ENCODE measurements at places on chromosomes 4 and X.

- no peak for DNase-seq
Observed at GRCh38 chr4:114078636-114079035, 99.2 kb upstream of the ARSJ start.

DNA sequence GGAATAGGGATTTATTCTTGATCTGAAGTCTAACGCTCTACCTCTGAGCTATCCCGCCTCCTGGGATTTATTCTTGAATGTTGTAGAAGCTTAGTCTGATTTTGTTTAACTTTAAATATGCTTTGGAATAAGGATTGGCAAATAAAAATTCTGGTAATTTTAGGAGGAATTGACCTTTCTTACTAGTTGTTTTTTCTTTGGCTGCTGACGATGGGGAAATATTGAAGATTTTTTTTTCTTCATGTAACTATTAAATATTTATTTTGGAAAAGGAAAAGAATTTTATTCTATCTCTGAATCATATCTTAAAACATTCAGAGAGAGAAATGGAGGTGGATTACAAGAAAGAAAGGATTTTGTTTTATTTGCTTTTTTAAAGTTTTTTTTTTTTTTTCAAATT is 122.9 kb downstream of the PDLIM5 start:
- DNase-seq: no peak

DNA sequence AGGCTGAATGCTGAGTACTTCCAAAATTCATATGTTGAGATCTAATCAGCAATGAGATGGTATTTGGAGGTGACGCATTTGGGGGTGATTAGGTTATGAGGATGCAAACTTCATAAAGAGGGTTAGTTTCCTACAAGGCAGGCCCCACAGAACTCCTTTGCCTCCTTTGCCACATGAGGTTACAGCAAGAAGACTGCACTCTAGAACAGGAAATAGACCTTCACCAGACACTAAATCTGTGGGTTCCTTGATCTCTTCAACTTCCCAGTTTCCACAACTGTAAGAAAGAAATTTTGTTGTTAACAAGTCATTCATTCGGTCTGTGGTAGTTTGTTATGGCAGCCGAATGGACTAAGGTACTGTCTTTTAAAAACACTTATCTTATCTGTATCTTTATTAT is 681.9 kb upstream of the HS3ST1 start:
- no peak for DNase-seq

DNA sequence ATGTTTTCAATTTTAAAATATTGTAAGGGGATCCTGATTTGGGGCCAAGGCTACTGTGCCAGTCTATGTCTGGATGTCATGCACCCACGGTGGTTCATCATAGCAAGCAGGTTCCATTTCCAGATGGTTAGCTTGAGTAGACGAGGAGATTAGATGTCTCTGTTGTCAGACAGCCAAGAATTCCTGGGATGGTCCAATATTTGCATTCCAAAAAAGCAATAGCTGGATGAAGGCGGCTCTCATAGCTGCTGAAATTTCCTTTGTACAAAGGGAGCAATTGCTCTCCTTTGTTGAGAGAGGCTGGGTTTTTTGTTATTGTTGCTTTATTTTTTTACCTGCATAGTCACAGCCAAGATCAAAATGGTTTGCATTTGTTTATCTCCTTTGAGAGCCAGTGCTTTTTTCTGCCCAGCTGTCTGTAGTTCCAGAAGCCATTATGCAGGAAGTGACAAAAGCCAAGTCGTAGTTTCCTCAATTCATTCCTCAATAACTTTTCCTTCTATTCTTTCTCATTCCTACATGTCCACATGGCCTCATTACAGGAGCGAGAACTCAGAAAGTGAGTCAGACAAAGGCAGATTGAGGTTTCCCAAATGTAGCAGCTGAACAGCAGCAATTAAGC is 107.9 kb downstream of the MMRN1 start:
- DNase-seq: peak; percentile 51

GRCh38 chr4:57037982-57038604 is 59.4 kb downstream of the POLR2B start:
- peak; percentile 34 for DNase-seq

DNA sequence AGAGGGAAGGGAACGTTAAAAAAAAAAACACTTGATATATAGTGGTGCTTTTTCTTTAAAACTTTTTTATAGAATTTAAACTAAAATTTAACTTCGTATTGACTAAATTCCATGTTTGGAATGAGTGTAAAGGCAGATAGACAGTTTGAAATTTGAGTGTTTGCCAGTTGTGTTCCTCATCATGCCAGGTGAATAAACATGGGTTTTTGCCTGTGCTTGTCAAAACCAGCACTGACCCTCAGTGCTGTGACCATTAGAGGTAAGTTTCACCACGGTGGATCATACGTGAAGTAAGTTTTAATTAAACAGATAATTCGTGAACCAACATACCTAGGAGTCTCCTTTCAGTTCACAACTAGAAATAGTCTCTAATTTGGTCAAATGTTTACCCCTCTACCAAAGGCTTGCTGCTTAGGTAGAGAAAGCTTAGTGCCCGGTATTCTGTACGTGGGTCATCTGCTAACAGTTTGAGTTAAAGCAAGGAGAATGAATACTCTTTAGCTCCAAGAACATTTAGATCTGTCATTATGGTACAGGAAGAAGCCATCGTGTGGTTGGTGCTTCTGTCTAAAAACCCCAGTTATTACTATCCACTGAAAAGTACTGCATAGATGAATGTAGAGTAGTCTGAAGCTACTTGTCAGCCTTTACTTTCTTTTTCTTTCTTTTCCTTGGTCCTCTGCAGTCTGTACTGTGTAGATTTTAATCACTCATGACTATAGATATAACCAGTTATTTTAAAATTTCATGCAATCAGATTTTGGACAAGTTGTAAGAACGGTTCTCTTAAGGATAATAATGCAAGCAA is 32.7 kb downstream of the KIAA0232 start:
- DNase-seq: no peak

DNA sequence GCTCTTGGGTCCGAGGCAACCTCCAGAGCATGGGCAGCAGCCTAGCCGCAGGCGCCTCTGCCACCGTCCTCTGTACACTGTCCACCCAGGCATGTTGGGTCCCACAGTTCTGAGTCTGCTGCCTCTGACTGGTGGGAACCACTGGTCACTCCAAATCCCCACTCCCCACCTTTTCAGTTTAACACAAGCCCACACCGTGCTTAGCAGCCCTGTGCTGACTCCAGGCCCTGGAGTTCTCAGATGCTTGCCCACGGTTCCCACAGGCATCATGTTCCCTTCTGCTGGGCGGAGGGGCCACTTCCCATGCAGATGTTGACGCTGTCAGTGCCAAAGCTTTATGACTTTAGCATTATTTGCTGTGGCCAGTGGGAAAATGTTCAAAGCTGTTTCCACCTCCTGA is 104.5 kb downstream of the SCD5 start:
- DNase-seq: no peak

GRCh38 chrX:102712216-102712966 is at the start of gene GPRASP2:
Gene GPRASP2 (plus strand): TSS chrX:102712448. CDS start chrX:102714870, 2,422 bp downstream.
- DNase-seq: peak; percentile 55

DNA sequence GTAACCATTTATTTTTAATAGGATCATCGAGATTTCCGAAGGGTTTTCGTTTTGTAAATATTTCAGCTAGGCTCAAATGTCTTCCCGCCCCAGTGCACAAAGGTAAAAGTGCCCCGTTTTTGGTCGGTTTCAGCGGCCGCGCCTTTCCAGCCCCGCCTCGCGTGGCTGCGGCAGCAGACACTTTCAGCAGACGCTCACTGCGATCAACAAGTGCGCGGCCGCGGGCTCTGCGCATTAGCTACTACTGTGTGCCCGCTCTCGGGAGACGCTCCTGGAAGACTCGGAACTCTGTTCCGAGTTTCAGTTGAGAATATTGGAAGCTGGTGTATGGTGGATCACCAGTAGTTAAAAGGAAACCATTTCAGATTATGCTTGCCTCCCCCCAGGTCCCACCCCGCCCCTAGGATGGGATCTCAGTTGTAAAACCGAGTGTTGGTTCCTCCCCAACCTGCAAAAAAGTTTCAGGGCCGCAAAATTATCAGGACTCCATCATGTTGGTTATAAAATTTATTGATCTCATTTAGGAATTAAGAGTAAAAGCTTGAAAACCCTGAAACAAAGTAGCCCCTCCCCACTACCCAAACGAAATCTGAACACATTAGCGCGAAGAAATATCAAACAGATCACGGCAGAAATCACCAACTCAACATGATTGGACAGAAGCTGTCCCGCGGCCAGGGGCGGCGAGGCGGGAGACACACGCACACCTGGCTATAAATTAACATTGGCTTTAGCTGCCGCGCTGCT is 2.2 kb downstream of the SOX3 start:
- no peak for DNase-seq

DNA sequence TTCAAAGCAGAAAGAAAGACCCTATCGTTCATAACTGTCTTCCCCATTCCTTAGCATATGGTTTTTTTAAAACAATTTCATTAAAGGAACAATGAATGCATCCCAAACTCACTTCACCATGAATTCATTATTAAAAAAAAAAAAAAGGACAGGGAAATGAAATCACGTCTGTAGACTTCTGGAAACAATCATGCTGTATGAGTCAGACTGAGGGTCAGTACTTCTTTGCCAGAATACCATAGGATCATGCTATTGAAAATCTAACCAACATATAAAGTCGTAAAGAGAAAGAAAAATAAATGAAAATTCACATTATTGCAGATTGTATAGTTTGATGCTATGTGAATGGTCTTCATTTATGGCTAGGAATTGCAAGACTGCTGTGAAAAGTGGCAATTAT is 144.4 kb downstream of the PCDH18 start:
- no peak for DNase-seq

DNA sequence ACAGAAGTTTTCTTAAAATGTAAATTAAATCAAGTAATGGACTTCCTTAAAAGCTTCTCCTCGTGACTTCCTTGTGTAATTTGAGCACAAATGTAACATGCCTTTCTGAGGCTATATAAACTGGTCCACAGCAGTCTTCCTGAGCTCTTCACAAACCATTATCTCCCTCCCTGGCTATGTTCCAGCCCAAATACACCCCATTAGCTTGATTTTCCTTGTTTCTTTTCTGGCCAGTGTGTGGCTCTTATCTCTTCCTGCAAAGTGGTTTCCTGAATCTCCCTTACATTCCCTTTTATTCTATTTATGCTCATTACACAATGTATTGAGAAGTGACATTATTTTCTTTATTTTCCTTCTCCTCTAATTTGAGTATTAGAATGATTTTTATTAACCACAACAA is 1085.3 kb upstream of the PCDH10 start:
- no peak for DNase-seq

GRCh38 chr4:177706916-177707315 is 264.7 kb upstream of the AGA start:
- DNase-seq: no peak

DNA sequence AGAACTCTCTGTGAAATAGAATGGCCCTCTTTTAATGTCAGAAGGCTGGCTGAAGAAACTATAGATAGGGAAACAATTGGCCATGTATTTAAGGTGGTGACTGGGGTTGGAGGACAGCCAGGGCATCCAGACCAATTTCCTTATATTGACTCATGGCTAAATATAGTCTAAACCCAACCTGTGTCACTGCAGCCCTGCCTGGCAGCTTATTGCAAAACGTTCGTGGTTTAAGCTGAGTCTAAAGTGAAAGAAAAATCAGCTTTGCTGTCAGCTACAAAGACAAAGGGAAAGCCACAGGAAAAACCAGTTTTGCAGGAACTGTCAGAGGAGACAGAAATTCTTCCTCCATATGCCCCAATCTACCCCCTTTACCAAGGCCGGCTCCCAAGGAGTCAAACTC is 902.8 kb upstream of the NDST4 start:
- no peak for DNase-seq

GRCh38 chr4:160019936-160020335 is 917.1 kb downstream of the RAPGEF2 start:
- no peak for DNase-seq

- DNase-seq: no peak
Observed at GRCh38 chrX:23525531-23525930, 141.8 kb upstream of the PRDX4 start.

- no peak for DNase-seq
Observed at GRCh38 chr4:145324161-145324560, 143.8 kb upstream of the OTUD4 start.

GRCh38 chr4:114263233-114263632 is 283.8 kb upstream of the ARSJ start:
- no peak for DNase-seq

- DNase-seq: no peak
Observed at GRCh38 chr4:53465281-53465680, 87.8 kb downstream of the FIP1L1 start.

- DNase-seq: no peak
Observed at GRCh38 chr4:158155656-158156356, 17.0 kb downstream of the GASK1B start.

DNA sequence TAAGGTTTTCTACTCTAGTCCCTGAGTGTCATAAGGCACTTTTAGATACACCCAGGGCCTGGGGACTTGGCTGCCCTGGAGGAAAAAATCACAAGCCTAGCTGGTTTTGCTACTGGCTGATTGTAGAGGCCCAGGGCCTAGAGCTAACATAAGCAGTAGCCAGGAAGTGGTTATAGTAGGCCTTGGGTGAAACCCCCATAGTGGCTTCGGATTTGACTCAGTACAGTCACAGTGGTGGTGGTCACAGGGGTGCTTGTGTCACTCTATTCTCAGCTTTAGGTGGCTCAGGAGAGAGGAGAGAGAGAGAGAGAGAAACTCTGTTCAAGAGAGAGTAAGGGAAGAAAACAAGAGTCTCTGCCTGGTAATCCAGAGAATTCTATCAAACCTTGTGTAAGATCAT is 194.5 kb upstream of the EDA2R start:
- no peak for DNase-seq

GRCh38 chr4:148216866-148217814 is 225.1 kb downstream of the NR3C2 start:
- DNase-seq: peak; percentile 70

GRCh38 chr4:140138428-140138827 is 15.6 kb downstream of the MAML3 start:
- no peak for DNase-seq

GRCh38 chr4:2390784-2391421 is 27.5 kb downstream of the ZFYVE28 start:
- DNase-seq: no peak

GRCh38 chrX:54184474-54184873 is 1.4 kb upstream of the FAM120C start:
- DNase-seq: no peak

- no peak for DNase-seq
Observed at GRCh38 chr4:66328803-66329574, 658.7 kb upstream of the EPHA5 start.

Data from cerebellar cortex (tissue), 1 donor.